ENCODE measurements at places on chromosomes 6 and 20.
A peak's percentile ranks its signal among the peaks of the same experiment; 100 is the strongest.

DNA sequence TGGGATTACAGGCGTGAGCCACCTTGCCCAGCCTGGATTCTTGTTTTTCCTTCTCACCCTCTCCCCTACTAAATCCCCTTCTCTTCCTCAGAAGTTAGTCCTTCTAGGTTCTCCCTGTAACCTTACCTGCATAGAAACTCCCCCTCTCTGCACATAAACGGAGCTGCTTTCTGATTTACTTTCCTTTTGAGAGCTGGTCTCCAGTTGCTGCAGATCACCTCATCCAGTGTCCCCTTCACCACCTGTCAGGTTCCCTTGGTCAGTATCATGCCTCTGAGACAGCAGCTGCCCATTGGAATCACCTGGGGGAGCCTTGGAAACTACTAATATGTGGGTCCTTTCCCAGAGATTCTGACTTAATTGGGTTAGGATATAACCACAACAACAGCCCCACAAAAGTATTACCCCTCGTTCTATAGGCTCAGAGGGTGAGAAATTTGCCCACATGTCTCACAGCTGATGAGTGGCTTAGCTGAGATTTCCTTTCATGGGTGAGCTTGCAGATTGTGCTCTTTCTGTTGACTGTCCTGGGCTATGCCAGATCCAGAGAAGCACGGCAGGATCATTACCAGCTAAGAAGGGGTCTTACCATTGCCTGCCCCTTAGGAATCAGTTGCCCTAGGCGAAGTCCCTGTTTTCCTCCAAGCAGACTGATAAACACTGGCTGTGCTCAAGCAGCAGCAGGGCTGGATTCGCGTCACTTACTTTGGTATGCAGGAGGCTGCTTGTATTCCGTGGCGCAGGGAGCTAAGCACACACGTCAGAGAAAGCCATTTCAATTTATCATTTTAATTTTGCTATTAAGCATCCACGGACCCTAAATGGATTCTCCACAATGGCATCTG is 51.3 kb downstream of the AKAP12 start:
- DNase-seq, result peak; percentile 75

GRCh38 chr20:44664131-44664530 is 12.6 kb upstream of the ADA start:
- DNase-seq, result no peak

DNA sequence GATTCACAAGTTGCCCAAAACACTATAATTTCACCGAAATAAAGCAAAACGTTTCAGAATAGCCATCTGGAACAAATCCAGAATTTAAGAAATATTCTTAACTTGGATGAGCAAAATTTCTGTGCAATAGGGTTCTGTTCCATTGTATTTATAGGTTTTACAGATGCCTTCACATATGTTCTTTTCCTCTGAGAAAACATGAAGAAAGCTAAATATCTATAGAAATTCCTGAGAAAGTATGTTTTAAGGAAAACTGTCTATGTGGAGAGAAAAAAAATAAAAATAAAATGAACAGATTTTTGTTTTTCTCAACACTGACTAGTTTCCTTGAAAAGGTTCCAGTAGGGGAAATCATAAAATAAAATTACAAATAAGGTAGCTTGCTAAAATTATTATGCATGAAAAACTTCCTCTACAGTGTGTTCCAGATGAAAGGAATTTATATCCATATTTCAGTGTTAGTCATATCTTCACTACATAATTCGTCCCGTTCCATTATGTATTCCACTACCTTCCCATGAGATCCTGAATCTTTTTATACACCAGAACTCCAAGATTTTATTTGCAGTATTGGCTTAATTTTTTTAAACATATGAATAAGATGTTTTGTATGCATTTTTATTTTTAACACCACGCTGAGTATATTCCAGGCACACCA is 42.4 kb upstream of the TMX4 start:
- DNase-seq, result no peak

DNA sequence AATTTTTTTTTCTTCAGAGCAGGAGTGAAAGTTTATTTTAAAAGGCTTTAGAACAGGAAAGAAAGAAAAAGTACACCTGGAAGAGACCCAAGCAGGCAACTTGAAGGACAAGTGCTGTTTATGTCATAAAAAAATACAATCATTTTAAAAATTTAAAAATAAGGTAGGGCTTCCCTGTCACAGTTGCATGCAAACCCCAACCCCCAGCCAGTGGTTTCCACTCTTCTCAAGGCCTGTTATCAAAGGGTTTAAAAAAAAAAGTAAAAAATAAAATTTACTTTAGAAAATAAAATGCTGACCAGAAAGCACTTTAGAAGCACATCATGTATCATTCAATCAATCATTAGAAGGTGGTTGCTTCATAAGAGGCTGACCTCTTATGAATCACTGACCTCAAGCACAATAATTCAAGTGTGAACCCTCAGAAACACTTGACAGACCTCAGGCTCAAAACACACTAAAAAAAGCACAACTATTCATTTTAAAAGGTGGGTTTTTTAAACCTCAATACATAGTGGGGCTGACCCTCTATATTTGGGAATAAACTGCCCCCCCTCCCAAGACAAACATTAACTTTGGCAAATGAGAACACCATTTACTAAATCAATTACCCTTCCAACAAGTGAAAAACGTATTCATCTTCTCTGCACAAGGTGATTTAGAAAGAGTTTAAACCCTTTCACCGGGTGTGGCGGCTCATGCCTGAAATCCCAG is 15.6 kb downstream of the ILRUN start:
- peak; percentile 83 for DNase-seq

DNA sequence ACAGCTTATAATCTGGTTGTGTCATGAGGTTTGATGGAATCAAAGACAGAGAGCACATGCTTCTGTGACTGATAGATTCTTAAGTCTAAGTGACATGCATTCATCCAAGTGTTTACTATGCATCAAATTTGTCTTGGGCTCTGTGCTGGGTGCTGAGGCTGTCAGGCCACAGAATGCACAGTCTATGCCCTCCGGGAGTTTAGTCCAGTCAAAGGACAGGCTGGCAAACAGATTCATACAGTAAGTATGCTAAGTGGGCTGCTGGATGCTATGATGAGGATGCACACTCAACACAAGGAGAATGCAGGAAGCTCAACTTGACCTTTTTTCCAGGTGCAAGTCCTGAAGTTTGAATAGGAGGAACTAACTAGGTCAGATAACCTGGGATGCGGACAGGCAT is 146.7 kb downstream of the UST start:
- DNase-seq, result no peak

- no peak for DNase-seq
Observed at GRCh38 chr6:111461860-111462259, 21.2 kb downstream of the REV3L start.

- DNase-seq, result no peak
Observed at GRCh38 chr6:146775220-146775619, 176.4 kb downstream of the ADGB start.

DNA sequence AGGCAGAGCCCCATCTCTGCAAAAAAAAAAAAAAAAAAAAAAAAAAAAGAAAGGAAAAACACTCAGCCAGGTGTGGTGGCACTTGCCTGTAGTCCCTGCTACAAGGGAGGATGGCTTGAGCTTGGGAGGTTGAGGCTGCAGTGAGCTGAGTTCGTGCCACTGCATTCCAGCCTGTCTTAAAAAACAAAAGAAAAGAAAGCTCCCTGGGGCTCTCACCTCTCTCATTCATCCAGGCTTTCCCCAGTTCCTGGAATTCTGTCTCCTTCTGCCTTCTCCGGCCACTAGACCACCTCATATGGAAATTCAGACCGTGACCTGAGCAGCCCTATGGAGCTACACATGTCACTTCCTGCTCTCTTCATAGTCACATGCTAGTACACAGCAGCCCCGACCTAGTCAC is 101.1 kb upstream of the TAB2 start:
- no peak for DNase-seq

- DNase-seq, result peak; percentile 48
Observed at GRCh38 chr6:37171201-37171969, 1.4 kb downstream of the PIM1 start.

GRCh38 chr6:12296255-12296573 is 6.1 kb downstream of the EDN1 start:
- peak; percentile 79 for DNase-seq

DNA sequence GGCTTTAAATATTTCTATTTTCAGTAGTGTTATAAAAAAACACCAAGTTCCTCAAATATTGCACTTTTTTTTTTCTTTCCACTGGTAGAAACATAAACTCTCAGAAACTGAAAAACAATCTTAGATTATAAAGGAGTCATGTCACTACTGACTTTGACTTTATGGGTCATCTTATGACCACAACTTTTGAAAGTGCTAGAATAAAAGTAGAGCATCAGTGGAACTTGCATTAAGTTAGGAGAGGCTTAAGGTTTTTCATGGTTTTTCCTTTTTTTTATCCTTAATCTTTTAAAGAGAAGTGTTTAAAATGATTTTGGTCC is 56.6 kb upstream of the SUPT3H start:
- DNase-seq, result no peak

GRCh38 chr20:2775139-2775538 is 25.3 kb downstream of the CPXM1 start:
- DNase-seq, result no peak

DNA sequence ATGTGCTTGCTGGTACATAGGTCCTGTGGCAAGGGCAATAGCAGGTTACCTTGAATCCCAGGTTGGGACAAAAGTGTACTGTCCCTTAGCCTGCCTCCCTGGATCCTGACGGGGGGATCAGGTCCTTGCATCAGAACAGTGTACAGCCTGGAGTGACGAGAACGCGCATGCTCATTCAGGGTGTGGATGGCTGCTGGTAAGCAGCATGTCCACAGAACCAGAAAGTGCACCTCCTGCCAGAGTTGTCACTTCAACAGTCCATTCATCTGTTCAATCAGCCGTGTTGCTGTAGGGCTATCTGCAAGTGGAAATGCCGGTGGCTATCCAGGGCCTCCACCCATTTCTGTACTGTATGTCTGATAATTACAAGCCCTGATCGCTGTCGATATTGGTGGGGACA is 236.3 kb upstream of the SOX4 start:
- no peak for DNase-seq

GRCh38 chr6:21518317-21518716 is 75.2 kb upstream of the SOX4 start:
- no peak for DNase-seq

- DNase-seq, result no peak
Observed at GRCh38 chr6:41607736-41608135, 30.5 kb upstream of the MDFI start.

DNA sequence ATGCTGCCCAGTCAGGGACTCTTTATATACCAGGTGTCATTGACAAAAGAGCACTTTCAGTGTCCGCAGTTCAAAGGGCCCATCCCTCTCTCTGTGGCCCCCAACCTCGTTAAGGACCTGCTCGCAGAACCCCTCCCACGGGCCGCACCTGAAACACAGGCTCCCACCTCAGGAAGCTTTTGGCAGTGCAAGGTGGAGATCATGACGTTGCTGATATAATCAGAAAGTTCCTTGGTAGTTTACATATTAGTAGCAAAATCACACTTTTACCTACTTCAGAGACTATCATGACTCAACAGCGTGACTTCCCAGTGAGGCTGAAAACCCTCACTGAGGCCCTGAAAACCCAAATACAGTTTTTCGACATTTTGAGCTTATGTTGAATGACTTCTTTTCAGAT is 4.1 kb downstream of the TTLL2 start:
- no peak for DNase-seq
